ENCODE measurements at places on chromosomes 7 and 10.

DNA sequence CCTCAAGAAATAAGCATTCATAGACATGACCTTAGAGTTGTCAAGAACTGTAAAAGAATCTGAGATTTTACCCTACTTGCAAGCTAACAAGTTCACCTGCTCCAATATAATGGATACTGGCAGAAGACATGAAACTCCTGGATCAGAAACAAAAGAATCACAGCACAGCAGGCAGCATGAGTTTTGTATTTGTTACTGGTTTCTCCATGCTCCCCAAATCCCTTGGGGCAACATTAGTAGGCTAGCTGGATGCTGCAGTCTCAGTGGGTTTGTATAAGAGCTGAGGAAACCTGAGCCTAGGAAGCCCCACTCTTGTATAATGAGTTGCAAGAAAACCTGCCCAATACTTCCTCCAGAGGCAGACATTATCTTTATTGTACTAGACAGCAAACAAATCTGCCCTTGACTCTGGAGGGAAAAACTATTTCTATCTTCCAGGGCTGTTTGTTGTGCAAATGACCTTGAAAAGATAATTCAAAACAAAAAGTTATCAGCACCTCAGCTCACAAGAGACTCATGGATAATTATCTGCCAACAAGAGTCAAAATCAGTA, 64.8 kb downstream of the ABLIM1 start:
- DNase-seq: no peak

DNA sequence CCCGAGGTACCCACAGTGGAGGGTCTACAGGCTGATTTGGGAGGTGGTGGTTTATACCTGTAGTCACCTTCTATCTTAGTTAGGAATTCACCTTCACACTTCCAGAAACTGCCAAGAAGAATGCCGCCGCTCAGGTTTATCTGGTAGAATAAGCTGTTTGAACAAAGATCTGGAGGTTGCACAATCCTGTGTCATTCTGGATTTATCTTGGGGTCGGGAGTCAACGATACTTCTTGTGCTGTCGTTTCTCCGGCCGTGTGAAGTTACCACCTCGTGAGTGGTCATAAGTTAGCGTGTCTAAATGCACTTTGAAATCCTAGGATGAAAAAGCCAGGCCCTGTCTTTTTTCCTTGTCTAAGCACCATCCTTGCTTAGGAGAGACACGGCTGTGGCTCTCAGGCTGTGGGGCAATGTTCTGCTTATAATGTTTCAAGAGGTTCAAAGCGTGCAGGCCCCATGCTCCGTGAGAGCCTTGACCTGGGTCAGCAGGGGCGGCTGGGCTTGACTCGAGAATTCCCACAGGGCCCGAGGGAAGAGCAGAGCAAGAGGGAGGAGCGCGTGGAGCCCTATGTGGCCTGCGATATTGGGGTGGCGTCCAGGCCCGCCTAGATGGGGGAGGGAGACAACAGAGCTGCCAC, 35.5 kb downstream of the GRIFIN start:
- no peak for DNase-seq

- no peak for DNase-seq
Measured at GRCh38 chr10:93752761-93753160, 5.0 kb upstream of the LGI1 start.

- no peak for DNase-seq
Measured at GRCh38 chr7:84191842-84192241, 2.7 kb downstream of the SEMA3A start.

GRCh38 chr10:93219347-93219746, 145.7 kb downstream of the CYP26A1 start:
- DNase-seq: no peak

- DNase-seq: no peak
Measured at GRCh38 chr10:106557053-106557452, 607.5 kb downstream of the SORCS1 start.
